AG10803 (cell line): ENCODE measurements at places on chromosomes 2 and 18.

- DNase-seq, result peak; percentile 52
These were observed 34.0 kb downstream of the BIN1 start for GRCh38 chr2:127072970-127073369.

DNA sequence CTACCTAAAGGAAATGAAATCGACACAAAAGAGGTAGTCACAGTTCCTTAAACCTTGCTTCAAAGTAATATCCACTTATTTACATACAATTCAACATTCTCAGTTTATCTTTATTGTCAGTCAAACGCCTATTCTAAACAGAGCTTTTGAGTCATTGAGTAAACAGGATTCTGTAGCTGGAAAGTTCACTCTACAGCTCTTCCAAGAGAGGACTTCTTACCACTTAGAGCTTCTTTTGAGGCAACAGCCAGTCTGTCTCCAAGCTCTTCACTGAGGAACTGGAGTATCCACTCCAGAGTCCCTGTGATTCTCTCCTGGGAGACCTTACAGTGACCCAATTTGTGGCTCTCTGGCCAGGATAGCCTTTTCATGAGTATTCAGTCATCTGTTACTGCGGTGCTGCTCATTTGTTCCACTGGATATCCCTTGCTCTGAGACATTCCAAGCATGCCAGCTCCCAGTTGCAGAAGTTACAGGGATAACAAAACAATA is 210.9 kb upstream of the OSR1 start:
- DNase-seq, result no peak

- DNase-seq, result no peak
These were observed 17.4 kb downstream of the KIF3C start for GRCh38 chr2:25964891-25965290.

- DNase-seq, result no peak
These were observed 85.3 kb downstream of the ACVR1 start for GRCh38 chr2:157790780-157791179.

DNA sequence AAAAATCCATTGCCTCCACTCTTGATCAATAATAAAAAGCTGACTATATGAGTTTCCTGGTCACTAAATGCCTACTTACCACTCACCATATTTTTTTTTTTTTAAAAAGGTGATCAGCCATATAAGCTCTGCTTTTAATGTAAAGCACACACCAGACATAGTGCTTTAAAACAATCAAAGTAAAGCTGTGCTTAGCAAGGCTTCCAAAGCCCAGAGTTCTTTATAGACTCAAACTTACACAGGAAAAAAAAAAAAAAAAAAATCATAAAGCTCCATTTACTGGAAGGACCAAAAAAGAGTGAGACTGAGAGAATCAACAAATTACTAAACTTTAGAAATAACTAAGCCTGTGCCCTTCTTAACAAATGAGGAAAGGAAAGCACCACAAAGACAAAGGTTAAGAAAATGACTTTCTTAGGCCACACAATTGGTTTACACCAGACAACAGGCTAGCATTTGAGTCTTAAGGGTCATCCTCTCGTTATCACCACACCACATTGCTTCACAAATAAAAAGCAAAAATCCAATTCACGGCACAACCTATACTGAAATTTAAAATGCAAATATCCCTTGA is 11.2 kb downstream of the ACVR1 start:
- no peak for DNase-seq
